HuH-7 (cell line): ENCODE measurements at places on chromosomes 4 and X.

DNA sequence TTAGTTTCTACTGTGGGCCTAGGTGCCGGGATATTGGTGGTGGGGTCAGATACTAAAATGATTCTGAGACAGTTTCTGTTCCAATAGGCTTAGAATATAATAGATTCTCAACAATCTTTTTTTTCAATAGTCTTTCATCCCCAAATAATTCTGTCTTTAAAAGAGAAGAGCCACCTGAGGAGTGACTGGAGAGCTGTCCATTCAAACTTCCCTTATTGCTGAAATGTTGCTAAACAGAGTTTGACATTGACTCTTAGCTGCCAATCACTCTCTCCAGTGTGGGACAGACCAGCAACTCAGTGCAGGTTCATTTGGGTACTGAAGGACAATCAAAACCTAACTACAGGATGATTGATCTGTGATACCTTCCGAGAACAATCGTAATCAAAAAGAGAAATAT lies 12.4 kb upstream of the ADH7 start:
- DNase-seq: no peak

GRCh38 chr4:113905301-113905700 lies 74.1 kb downstream of the ARSJ start:
- DNase-seq: no peak

DNA sequence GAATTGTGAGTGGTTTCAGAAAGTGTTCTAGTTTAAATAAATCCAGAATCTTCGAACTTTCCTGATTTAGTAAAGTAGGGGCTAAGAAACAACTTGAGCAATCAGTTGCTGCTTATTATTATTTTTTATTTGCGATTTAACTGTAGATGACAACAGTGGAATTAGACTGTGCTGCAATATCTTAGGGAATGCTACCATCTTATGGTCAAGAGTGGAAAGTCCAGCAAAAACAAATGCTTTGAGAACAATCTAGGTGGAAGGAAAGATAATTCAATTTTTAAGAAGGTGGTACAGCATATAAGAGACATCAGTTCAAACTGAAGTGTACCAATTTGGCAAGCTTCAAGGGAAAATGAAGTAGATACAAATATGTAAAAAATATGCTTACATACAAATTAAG lies 73.3 kb downstream of the CYLC1 start:
- DNase-seq: no peak

DNA sequence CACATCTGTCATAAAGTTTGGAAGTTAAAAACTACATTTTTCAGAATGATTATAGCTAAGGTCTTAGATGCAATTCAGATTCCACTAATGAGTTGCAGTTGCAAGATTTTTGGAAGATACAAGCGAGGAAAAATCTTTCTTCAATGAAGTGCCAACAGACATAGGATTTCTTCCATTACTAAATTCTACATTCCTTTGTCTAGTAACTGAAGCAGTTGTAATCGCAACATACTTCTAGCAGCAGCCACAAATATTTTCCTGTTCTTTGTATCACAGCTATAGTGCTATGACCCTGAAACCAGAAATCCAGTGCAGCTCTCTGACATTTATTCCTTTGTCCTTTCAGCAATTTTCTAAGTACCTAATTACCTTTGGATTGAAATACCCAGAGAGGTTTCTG lies 225.2 kb upstream of the SLIT2 start:
- no peak for DNase-seq

- DNase-seq: no peak
Observed at GRCh38 chr4:41620594-41621256, 82.8 kb downstream of the LIMCH1 start.

DNA sequence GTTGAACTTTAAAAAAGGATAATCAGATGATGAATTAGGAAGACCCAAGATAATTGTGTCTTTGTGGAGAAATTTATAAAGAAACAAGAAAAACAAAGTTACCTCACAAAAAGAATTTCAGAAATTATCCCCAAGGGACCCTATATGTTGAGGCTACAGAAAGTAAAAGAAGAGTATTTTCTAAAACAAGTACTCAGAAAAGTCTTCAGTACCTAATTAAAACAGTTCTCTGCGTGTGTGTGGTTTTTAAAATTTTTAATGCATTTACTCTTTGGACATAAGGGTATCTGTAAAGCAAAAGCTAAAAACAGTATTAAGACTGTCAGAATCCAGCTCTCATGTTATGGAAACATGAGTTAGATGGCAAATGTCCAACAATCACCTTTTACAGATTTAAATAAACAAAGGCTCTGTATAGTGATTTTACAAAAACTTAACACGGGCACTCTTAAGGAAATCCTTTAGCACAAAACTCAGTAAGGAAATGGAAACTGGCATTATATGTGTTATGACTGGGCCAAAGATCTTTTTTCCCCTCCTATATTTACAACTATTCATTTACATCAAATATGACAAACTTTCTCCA lies 187.5 kb downstream of the NSUN7 start:
- no peak for DNase-seq

GRCh38 chr4:146247356-146247755 lies 33.0 kb downstream of the REELD1 start:
- no peak for DNase-seq

DNA sequence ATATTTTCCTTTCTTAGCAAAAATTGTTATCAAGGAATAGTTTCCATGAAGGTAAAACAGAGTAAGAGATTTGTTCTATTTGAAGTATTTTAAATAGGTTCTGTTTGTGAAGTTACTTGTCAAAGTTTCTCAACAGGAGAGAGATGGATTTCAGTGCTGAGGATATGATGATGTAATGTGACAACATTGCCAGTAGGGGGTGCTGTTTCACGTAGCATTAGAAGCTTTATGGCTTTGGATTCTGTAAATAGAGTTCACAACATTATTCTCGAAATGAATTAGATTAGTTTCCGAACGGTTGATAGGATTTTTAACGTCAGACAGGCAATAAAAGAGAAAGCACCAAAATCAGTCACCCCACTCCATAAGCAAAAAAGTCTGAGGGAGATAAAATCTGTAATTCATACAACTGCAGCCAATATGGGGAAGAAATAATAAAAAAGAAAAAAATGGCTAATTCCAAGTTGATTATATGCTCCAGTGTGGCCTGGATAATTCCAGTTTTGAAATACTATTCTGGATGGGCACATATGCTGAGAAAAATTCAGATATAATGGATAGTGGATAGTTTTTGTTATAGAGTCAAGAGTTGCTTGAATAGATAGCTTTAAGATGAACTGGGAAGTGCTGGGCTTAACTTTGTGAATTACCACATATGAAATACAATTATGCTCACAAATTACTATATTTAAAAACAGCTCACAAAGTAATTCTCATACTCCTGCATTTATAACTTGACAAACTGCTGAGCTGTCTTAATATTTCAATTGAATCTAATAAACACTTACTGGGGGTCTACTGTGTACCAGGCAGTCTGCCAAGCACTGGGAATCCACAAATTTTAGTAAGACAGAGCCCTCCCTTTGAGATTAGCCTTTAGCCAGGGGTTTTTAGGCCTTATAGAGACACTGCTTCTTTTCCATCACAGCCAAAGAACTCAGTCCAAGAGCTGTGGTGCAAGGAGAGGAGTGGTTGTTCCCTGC lies 109.1 kb downstream of the GPAT3 start:
- peak; percentile 30 for DNase-seq

- DNase-seq: no peak
Observed at GRCh38 chr4:152117933-152118507, 357.2 kb upstream of the GATB start.

GRCh38 chr4:122612540-122612939 lies 8.3 kb downstream of the IL21 start:
- no peak for DNase-seq

- DNase-seq: no peak
Observed at GRCh38 chr4:159910721-159911120, 807.8 kb downstream of the RAPGEF2 start.

- peak; percentile 6 for DNase-seq
Observed at GRCh38 chr4:77697860-77698590, 92.4 kb downstream of the CXCL13 start.

DNA sequence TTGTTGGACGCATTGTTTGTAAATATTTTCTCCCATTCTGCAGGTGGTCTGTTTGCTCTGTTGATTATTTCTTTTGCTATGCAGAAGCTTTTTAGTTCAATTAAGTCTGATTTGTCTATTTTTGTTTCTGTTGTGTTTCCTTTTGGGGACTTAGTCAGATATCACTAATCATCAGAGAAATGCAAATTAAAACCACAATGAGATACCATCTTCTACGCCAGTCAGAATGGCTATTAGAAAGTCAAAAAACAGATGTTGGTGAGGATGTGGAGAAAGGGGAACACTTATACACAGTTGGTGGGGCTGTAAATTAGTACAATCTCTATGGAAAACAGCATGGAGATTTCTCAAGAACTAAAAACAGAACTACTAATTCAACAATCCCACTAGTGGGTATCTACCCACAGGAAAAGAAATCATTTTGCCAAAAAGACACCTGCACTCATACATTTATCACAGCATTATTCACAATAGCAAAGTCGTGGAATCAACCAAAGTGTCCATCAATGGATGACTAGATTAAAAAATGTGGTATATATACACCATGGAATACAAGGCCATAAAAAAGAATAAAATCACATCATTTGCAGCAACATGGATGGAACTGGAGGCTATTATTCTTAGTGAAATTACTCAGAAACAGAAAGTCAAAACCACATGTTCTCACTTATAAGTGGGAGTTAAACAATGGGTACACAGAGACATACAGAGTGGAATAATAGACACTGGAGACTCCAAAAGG lies 8.1 kb downstream of the COQ2 start:
- DNase-seq: no peak

DNA sequence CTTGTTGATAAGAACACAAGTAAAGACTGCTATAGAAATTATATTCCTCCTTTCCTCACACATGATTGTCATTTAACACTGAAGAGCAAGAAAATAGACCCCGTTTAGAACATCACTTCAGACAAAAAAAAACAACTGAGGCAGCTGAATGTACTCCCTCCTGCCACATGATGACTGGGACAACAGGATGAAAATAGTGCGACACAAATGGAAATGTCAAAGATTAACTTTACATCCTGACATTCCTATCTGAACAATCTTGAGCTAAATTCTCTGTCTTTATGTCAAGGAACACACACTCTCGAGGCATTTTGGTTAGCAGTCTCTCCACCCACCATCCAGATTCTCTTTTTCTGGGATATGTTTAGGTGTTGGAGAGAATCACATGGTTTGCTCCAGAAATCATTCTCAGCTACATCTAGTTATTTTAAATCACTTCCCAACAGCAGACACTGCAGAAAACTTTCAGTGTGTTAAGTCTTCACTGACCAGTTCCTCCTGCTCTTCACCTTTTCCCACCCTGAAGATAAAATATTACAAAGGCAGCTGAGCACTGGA lies 16.3 kb upstream of the KCNIP4 start:
- DNase-seq: no peak

DNA sequence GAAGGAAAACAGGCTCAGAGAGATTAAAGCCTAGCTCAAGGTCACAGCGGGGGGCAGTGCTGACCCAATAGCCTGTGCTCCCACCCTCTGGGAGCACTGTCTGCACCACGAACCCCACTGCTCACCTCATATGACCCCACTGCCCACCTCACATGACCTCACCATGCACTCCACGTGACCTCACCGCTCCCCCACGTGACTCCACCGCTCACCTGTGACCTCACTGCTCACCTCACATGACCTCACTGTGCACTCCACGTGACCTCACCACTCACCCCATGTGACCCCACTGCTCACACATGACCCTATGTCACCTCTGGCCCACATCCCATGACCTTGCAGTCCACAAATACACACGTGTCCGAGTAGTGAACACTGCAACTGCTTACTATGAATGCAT lies 55.4 kb downstream of the ACOX3 start:
- no peak for DNase-seq

DNA sequence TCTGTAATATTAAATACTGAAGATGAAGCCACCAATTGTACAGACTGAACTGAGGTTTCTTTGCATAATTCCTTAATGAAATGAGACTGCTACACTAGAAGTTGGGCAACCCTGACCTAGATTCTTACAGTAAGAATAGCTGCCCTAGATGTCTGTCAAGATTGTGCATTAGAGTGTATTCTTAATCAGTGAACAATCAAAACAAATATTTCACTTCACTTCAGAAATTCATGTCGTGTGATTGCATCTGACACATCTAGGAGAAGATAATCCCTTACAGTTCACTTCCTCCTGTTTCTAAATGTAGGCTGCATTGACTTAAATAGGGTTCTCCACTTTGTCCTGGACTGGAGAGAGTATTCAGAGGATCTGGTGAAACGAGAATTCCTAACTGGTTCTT lies 283.1 kb downstream of the HNRNPD start:
- no peak for DNase-seq

DNA sequence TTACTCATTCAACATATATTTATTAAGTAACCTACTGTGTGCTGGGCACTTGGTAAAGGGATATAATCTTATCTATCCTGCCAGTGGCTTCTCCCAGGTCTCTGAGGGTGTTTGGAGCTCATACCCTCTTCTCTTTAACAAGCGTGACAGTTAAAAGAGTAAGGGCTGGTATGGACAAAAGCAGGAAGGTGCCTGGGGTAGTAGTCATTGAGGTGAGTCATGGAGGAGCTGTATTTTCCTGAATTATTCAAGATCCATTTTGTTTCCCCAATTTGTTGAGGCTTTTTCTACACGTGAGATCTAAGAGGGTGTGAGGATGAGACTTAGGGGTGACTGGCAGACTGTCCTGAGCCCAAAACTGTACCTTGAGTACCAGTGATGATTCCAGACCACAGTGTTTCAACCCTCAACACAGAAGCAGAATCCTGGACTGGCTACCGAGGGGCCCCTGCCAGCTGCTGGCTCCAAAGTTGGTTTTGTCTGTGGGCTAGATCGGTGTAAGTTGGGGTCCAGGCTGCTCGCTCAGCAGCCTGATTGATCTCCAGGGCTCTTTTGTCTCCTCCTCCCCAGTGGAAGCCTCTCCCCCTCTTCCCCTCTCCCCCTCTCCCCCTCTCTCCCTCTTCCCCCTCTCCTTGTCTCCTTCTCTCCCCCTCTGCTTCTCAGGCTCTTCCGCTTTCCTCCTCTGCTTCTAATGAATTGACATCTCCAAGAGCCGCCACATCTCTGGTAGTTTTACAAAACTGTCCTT lies at the start of gene DRP2:
Gene DRP2 (plus strand): TSS at position 671 of the 748 bp plus-strand sequence. CDS start 11,862 bp downstream, outside the sequence.
- DNase-seq: no peak

DNA sequence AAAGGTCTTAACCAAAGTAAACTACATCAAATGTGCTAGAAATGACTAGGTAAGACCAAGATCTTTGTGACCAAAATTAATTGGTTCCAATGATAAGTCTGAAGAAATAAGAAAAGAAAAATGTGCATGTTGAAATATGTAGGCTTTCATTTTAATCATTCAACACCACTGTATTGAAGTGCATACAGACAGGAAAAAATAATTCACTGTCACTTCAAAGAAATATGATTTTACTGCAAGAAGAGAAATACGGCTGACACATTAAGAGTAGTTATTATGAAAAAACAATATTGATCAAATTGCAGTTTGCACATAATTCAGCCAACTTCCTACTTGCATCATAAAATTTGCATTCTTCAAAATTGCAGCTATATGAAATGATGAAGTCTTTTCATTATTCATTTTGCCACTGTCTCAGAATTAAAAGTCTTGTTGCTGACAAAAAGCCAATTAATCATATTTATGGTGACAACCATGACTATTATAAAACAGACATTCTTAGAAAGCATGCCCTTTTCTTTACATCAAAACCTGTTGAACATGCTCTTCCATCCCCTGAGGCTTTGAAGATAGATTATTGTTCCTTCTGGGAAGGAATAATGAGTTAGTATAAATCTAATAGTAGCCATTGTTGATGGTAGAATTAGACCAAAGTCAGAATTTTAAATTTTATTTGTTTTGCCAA lies 405.9 kb upstream of the MAD2L1 start:
- DNase-seq: no peak

- DNase-seq: no peak
Observed at GRCh38 chr4:113750296-113750695, 11.2 kb downstream of the CAMK2D start.
